HTR-8/SVneo (cell line): ENCODE measurements at places on chromosomes 16 and 17.

GRCh38 chr16:80503107-80503506, 37.7 kb upstream of the DYNLRB2 start:
- DNase-seq: no peak

DNA sequence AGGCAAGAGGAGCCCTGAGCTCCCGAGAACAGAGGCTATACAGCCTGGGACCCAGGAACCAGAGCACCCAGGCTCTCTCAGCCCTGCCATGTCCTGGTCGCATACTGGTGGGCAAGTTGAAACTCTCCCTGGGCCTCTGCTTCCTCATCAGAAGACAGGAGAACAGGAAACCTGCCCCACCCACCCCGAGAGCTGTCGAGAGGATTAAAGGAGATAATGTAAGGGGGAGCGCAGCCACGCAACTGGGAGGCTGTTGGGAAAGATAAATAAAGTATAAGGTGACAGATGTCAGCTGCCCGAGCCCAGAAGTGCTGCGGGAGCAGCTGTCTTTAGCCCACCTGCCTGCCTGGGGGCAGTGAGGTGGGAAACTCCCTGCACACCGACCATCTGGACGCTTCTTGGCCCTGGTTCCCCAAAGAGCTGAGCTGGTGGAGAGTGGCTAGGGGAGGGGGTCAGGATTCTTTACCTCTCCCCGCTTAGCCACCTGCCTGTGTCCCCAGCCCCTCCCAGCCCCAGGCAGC, 6.8 kb downstream of the KIF19 start:
- DNase-seq: no peak

- no peak for DNase-seq
Measured at GRCh38 chr16:64455275-64455674, 666.6 kb downstream of the CDH11 start.

DNA sequence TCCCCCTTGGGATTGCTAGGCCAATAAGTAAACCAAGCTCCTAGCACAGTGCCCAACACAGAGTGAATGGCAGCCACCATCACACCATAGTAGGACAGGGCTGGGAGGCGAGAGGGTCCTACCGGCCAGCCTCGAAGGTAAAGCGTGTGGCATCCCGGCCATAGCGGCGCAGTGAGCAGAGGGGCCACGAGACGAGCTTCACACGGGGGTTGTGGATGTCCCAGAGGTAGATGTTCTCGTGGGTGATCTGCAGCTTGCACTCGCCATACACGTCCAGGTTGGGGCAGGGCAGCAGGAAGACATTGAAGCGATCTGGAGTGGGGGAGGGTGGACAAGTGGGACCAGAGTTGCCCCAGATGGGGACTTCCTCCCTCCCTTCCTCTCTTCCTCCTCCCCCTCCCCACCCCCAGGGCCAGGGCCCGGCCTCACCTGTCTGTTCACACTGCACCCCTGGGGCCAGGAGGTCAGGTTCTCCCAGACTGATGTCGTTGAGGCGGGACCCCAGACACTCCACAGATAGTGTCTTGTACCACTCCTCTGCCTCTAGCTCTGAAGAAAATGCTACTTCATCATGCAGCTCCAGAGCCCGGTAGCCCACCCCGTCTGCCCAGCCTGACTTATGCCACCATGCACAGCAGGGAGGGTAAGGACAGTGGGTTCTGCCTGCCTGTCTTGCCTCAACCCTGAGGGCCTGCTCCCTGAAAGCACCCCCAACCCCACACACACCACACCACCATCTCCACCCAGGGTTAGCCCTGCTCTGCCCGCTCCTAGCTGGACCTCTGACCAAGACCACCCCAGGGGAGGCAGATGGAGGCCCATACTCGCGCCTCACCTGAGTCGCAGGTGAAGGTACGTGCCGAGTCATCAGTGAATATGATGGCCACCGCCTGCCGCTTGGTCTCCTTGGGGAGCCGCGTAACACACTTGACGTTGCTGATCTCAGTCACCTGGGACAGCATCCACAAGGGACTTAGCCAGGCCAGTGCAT, 11.3 kb downstream of the DOK4 start:
- no peak for DNase-seq

- DNase-seq: no peak
Measured at GRCh38 chr16:67086822-67087221, 22.9 kb upstream of the PHAF1 start.

DNA sequence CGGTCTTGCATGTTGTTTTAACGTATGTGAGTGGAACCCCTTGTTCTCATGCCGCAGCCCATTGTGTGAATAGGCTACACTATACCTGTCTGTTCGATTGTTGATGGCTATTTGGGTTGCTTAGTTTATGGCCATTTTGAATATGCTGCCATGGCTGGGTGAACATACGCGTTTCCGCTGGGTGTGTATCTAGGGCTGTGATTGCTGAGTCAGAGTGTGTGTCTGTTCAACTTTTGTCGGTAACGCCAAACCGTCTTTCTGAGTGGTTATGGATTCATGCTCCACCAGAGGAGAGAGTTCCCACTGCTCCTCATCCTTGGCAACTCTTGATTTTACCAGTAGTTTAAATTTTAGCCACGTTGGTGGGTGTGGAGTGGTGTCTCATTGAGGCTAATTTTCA, 77.0 kb downstream of the METRNL start:
- no peak for DNase-seq

DNA sequence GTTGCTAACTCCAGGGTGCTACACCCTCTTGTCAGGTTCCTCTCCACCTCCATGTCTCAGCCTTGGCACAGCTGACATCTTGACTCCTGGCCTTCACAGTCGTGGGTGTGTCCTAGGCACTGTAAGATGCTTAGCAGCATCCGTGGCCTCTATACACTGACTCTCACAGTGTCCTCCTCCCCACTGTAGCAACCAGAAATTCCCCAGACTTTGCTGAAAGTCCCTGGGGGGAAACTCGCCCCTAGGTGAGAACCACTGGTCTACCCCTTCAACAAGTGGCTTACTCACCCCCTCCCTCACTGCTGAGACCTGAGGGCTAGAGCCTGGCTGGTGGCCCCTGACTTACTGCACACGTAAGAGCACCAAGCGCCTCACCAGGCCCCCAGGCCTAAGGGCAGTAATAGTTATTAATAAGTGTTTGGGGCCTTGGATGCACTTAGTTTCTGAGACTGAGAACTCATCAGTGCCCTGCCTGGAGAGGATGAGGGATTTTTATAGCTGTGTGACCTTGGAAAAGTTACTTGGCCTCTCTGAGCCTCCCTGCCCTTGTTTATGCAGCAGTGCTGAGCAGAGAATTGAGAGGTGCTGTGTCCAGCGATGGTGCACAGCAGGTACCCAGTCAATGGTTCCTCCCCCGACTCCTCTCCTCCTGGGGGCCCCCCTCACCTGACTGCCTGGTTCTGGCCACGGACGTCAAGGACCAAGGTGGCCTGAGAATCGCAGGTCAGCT, 67.1 kb downstream of the RMI2 start:
- no peak for DNase-seq

- DNase-seq: peak; percentile 64
Measured at GRCh38 chr17:79192503-79193351, 118.1 kb downstream of the ENGASE start.

DNA sequence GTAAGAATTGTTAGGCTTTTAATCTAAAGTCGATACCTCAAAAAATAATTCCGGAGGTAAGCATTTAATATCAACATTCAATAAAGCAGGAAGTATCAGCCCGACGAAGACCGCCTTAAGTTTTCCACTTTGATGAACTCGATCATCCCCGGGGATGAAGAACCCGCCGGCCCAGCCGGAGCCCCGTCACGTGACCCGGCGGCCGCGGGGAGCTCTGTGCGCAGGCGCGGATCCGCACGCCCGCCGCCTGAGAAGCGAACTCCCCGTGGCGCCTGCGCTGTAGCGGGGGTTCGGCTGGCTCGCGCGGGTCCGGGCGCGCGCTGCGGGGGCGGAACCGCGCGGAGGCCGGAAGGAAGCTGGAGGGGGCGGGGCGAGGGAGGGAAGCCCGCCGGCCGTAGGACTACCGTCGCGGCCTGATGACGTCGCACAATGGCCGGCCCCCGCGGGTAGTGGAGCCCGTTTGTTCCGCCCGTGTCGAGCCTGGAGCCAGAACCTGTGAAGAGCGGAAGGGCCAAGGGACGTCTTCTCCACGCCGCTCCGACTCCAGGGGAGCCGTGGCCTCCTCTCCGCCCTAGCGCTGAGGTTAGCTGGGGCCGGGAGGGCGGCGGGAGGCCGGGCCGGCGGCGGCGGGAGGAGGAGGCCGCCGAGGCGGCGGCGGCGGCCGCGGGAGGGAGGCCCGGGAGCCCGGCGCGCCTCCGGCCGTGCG, at the start of gene ZC3H18:
Gene ZC3H18 (plus strand): TSS at position 419 of the 706 bp plus-strand sequence. CDS start 6,721 bp downstream, outside the sequence.
- peak; percentile 100 for DNase-seq

- no peak for DNase-seq
Measured at GRCh38 chr16:69141014-69141413, 8.6 kb downstream of the UTP4 start.

GRCh38 chr17:9917801-9918200, 12.7 kb upstream of the RCVRN start:
- no peak for DNase-seq
